ENCODE measurements at places on chromosomes 3 and 15.

- DNase-seq = no peak
These were observed 782.4 kb upstream of the CFAP20DC start for GRCh38 chr3:59832241-59832640.

DNA sequence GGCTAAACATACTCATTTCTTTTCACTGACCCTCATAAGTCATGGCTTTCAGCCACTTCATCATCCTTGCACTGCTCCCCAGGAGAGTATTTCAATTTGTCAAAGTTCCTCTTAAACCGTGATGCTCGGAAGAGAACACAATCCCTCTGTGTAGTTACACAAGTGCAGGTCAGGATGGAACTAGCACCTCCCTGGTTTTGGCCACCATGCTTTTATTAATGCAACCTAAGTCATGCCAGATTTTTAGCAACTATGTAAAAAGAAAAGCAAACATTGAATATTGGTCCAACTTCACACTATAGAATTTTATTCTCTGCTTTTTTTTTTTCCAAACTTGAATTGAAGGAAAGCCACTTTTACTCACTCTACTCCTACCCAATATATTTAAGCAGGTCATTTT lies 45.2 kb downstream of the CNTN6 start:
- no peak for DNase-seq

DNA sequence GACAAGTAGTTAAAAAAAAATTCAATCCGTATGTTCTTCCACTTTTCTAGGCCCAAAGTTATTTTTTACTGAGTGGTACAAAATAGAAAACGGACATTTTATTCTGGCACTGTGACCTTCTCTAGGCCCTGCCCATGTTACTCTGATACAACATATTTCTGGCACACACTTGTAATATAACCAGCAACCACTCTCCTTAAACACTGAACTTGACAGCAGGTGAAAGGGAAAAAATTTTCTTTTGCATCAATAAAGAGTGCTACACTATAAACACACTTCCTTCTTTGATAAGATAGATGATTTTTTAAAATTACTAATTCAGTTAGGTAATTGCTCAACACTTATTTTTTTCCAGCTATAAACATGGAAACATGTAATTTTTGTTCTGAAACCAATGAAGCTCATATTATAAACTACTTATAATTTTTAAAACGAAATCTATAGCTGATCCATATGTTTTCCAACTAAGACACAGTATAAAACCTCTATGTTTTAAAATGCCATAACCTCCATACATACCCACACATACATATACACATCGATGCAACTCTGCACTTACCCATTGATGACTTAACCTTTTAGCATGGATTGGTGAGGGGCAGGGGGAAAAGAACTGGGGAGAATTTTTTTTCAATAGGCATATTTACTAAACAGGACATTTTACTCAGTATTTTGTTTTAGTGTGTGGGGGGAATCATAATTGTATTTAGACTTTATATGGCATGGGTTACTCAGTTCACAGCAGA lies 5.3 kb upstream of the CTNNB1 start:
- no peak for DNase-seq

- DNase-seq = no peak
These were observed 120.4 kb upstream of the MEF2A start for GRCh38 chr15:99445272-99445850.

GRCh38 chr3:100697723-100698285 lies 11.5 kb upstream of the TFG start:
- no peak for DNase-seq

DNA sequence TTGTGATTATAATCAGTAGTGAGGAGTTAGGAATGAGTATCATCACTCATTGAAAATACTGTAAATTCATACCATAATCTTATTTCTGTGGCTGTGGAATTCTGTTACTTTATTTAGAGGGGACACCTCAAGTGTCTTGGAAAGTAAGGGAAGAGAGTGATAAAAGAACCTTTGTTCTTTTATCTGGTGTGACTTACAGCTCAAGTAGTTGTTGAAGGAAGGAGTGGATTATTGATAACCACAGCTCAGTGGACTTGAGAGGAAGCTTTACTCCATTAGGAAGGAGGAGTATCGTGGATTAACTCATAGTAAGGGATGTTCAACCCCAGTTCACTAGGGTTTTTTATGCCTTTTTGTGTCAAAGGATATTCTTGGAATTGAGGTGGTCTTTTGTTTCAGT lies 32.2 kb upstream of the FAH start:
- DNase-seq = no peak

DNA sequence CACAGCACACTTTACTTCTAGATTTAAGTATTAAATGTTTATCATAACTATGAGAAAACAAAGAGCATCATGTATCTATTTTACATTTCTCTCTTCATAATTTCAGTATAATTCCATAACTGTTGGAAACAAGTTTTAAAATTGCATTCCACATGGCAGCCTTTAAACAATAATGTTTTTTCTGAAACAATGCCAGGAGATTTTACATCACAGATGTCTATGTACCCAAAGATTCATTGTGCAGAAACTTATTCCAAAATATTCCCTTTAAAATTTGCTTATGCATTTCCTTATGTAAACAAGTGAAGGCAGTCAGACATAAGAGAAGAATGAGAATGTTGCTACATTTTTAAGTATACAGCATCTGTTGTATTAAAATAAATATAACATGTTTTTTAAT lies 324.9 kb upstream of the COL8A1 start:
- DNase-seq = no peak

DNA sequence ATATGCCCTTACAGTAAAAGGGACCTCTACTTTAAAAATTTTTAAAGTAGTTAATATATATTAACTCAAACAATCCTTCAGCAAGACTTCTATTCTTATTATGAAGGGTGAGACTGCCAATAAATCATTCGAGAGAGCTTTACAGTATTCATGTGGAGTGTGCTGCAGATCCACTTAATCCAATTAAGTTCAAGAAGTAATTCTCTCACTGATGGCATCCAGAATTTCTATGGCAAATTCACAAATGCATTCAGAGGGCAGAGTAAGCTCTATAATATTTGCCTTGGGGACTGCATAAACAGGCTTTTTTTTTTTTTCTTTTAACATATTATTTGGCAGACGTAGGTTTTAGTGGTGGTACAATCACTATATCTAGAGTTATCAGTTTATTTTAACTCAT lies 692.0 kb downstream of the NLGN1 start:
- DNase-seq = peak; percentile 52

GRCh38 chr3:151182349-151183079 lies 20.5 kb downstream of the GPR171 start:
- no peak for DNase-seq

- DNase-seq = no peak
These were observed 104.1 kb downstream of the STT3B start for GRCh38 chr3:31636694-31637442.

GRCh38 chr15:71114887-71115566 lies at the start of gene THSD4:
Gene THSD4 (plus strand): TSS chr15:71115471.
- DNase-seq = peak; percentile 28

- no peak for DNase-seq
These were observed 83.1 kb upstream of the VEPH1 start for GRCh38 chr3:157586293-157586692.

DNA sequence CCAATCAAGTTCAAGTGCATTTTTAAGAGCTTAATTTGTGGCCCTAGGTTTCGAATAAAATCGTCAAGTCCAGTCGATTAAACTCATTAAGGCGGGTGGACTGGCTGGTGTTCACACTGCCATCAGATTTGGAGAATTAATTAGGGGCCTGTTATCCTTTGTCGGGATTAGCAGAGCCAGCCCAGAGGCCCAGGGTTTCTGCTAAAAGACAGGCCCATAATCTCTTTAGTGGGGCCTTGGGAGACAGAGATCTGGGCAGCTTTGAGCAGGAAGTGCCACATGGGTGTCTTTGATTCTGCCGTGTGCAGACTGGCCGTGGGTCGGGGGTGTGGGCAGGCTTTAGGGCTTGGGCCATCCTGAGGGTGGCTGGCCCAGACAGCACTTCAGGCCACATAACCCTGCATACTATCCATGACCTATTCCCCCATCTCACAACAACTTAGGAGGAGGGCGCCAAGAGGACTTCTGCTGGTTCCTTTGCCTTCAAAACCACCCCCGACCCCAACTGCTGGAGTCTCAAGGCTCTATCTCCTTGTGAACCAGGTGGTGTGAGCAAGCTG lies 94.7 kb downstream of the PLXNA1 start:
- peak; percentile 73 for DNase-seq

DNA sequence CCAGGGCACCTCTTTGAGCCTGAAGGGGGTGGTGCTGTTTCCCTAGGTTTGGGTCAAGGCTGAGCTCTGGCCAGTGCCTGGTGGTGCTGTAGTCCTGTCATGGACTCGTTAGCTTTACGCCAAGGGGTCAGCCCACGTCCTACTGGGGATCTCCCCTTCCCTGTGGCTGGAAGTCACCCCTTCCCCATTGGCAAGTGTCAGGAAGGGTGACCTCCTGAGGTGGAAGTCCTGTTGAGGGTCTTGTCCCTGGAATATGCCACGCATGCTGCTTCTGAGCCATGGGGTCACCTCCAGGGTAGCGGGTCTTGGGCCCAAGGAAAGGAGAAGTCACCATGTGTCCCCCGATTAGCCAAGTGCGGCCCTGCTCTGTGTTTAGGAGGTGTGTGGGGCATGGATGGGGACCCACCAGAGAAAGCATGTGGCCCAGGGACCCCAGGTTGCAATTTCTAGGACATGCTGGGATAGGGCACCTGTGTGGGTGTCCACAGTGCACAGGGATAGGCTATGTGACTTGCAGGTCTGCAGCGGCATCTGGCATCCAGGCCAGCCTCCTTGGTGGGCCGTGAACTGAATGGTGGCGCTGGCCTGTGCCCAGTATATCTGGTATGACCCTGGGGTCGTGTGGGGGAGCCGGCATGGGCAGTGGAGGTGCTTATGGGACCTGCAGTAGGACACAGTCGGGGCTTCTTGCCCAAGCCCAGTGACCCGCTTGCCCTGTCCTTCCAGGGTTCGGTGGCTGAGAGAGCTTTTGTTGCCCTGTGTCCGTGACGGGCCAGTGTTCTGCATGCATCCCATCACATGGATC lies 226.7 kb downstream of the SNRPN start:
- no peak for DNase-seq

GRCh38 chr3:55818485-55818884 lies 331.4 kb upstream of the WNT5A start:
- no peak for DNase-seq

DNA sequence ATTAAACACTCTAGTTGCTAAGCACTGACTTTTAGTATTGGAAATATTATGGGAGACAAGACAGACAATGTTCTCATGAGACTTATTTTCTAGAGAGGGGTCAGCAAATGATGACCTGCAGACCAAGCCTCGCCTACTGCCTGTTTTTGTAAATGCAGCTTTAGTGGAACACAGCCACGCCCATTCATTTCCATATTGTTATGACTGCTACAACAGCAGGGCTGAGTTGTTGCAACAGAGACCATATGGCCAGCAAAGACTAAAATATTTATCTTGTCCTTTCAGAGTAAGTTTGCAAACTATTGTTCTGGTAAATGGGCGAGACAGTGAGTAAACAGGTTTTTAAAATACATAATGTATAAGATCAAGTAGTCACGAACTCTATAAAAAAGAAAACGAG lies 570.2 kb downstream of the NTRK3 start:
- DNase-seq = no peak

- no peak for DNase-seq
These were observed 37.4 kb downstream of the CPN2 start for GRCh38 chr3:194313560-194314387.

DNA sequence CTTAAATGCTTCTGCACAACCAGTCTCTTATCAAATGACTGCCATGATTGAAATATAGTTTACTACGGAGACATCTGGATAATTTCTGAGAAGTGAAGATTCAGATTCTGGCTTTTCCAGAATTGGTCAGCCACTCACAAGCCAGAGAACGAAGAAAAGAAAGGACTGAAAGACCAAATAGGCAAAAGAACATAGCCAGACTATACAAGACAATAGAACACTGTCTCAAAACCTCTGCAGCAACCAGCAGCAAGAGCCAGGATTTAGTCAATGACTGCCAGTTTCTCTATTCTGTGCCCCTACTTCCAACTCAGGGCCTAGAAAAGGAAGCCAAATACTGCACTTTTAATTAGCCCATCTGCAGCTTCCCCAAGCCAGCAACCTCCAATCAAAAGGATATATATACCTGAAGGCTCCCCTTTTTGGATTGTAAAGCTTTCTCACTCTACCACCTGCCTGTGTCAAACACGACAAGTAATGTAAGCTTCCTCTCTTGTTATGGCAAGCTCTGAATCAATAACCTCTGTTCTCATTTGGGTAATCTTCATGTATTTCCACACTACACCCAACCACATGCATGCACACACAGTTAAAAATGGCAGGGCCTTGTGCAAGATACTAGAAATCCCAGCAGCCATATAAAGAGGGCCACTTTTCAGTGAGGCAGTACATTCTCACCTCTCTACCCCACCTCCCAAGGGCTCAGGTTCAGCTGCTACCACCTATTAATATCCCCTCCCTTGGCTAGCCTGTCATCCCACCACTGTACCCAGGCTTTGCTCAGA lies 97.1 kb downstream of the ERC2 start:
- DNase-seq = no peak

GRCh38 chr15:92669432-92669831 lies 13.9 kb upstream of the FAM174B start:
- DNase-seq = no peak

GRCh38 chr15:39455471-39455991 lies 125.3 kb upstream of the THBS1 start:
- DNase-seq = no peak

GRCh38 chr3:194497799-194498575 lies 11.2 kb upstream of the ATP13A3 start:
- DNase-seq = no peak

GRCh38 chr15:59280855-59281254 lies 74.2 kb downstream of the LDHAL6B start:
- DNase-seq = no peak

DNA sequence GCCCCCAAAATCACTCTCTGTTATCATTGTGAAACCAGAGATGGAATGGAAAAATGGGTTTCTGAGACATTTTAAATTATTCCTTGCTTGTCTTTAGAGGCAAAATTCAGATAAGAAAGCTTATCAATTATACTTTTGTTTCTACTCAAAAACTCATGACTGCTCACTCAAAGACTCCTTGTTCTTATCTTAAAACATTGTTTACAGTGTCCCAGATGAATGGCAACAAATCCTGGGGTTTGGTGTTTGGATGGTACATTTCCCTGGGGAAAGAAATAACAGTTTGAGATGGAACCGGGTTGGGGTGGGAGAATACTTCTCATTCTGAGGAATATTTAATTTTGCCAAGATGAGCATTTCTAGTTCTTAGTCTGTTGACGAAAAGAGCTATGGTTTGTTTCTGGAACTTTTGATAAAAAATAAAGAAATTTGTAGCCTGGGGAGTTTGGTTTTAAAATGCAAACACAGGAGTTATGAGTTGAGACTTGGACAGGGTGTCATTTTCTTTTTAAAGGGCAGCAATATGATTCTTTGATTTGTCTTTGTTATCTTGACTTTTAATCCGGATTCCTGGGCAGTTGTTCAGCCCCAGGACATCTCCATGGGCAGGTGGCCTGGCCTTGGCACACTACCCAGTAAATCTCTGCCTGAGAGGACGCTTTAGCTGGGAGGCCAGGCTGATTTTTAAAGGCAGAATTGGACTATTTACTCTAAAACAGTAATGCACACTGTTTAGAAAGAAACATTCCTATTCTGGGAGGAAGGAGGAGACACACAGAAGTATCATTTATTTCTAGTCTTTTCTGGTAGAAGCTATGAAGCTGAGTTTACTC lies 32.4 kb downstream of the BTD start:
- no peak for DNase-seq

Measured in NCI-H524 treated with DMSO at 0.1 percent for 48 hours (cell line).